Suppressor macrophage (primary cell): ENCODE measurements at places on chromosomes 2 and 18.

DNA sequence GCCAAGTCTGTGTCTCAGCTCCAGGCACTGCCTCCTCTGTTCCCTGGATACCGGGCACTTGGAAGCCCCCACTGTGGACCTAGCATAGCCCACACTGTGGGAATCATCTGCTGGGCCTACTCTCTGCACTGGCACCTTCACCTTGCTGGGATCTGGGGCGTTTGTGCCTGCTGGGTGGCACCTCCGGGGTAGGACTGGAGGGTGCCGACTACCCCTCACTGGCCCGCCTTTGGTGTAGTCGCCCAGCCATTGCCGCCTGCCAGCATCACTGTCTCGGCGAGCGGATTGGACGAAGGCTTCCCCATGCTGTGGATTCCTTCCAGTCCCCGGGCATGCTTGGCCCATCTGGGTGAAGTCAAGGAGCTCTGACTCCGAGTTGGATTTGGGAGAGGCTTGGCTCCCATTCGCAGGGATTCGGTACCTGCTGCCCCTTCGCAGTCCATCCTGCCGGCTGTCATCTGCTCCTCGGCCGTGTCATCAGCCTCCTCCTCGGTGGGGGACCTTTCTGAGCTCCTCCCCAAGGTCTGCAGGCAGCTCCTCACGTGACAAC, 180.6 kb upstream of the HDAC4 start:
- DNase-seq = no peak

DNA sequence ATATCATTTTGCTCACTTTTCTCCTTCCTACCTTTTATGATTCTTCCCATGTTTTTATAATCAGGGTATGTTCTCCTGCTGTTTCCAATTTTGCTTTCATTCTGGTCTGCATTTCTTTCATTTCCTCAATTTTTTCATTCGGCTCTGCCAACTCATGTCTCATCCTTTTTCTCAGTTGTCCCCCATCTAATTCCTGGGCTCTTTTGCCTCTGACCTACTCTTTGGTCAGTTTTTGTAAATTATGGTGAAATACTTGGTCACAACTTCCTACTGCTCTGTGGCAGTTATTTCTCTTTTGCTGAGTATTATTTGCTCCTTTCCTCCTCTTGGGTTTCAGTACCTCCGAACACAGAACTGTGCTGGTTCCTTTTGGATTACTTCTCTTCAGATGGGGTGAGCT, 27.5 kb downstream of the MYO7B start:
- DNase-seq = peak; percentile 11

DNA sequence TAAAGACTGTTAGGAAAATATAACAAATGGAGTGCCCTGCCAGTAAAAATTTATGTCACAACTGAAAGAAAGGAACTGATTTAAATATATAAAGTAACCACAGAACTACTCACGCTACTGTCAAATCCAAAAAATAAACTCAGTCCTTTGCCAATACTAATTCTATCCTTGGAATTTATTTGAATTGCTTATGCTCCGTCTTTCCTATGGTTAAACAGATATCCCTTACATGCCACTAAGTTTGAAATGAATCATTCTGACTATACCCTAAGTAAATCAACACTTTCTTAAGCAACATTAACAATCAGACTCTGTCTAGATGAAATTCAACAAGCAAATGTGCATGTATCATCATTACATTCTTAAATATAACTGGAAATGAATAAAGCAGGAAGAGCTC, 9.8 kb downstream of the HNRNPLL start:
- no peak for DNase-seq

DNA sequence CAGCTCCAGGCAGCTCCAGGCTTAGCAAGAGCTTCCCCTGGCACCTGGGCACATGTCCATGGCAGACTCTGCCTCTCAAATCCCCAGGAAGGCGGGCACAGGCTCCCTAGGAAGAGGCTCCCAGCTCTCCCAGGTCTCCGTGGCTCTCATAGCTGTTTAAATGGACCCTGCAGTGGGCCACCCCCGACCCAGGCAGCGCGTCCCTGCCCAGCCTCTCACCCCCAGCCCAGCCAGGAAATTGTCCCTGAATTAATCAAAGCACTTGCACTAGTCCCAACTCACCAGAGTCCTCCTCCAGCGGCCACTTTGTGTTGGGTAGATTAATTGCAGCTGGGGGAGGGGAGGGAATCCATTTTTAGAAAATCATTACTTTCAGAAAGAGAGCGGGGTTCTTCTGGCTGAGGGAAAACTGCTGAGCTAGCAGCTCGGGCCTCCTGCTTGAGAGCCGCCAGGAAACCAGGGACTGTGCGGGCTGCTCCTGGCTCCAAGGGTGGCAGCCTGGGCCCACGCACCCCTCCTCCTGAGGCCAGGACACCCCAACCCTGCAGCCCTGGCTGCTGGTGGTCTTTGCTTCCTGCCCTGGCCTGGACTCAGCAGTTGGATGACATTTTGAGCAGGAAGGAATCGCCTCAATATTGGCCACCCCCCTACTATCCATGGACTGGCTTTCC, 36.0 kb downstream of the SMAD7 start:
- DNase-seq = no peak

DNA sequence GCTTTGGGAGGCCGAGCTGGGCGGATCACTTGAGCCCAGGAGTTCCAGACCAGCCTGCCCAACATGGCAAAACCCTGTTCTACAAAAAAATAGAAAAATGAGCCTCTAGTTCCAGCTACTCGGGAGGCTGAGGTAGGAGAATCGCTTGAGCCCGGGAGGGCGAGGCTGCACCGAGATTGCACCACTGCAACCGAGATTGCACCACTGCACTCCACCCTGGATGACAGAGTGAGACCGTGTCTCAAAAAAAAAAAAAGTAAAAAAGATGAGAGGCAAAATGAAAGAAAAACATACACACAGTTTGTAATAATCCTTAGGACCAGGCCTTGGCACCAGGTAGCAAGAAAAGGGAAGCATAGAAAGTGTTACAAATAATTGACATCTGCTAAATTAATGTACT, 22.0 kb downstream of the RBM43 start:
- peak; percentile 36 for DNase-seq
